Activated T-cell treated with anti-CD3 and anti-CD28 coated beads, Interleukin-2, amount 50 U/mL, for 1 hour (primary cell): ENCODE measurements at places on chromosomes 7 and 10.

- no peak for DNase-seq
Observed at GRCh38 chr7:83494683-83495082, 154.3 kb downstream of the SEMA3E start.

GRCh38 chr10:30531751-30532530 is 97.6 kb downstream of the LYZL2 start:
- no peak for DNase-seq

GRCh38 chr10:27614776-27615175 is 110.7 kb downstream of the RAB18 start:
- DNase-seq: no peak

GRCh38 chr7:130231792-130232191 is 24.1 kb downstream of the SSMEM1 start:
- no peak for DNase-seq

- peak; percentile 8 for DNase-seq
Observed at GRCh38 chr7:157394246-157395191, 57.7 kb downstream of the DNAJB6 start.
